NCI-H2081 (cell line): ENCODE measurements at places on chromosomes 1 and 21.

- no peak for DNase-seq
Observed at GRCh38 chr1:110390692-110391245, at the start of gene SLC16A4. SLC16A4 (minus strand) TSS chr1:110391026; CDS start chr1:110389323, 1,703 bp downstream.

DNA sequence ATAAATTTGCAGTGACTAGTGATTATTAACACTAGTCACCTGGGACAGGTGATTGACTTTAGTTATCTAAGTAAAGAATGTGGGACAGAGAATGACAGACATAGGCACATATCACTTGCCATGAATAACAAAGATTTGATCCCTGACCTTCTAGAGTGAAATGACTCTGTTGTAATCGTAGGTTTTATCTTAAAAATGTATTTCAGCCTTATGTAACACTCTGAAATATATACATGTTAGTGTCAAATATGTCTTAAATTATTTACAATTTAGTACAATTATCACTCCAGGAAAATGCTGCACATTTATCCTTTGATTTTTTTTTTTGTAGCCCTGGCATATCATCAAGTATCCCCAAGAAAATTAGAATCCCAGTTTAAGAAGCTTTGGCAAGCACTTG, 186.4 kb upstream of the PTGFR start:
- no peak for DNase-seq

DNA sequence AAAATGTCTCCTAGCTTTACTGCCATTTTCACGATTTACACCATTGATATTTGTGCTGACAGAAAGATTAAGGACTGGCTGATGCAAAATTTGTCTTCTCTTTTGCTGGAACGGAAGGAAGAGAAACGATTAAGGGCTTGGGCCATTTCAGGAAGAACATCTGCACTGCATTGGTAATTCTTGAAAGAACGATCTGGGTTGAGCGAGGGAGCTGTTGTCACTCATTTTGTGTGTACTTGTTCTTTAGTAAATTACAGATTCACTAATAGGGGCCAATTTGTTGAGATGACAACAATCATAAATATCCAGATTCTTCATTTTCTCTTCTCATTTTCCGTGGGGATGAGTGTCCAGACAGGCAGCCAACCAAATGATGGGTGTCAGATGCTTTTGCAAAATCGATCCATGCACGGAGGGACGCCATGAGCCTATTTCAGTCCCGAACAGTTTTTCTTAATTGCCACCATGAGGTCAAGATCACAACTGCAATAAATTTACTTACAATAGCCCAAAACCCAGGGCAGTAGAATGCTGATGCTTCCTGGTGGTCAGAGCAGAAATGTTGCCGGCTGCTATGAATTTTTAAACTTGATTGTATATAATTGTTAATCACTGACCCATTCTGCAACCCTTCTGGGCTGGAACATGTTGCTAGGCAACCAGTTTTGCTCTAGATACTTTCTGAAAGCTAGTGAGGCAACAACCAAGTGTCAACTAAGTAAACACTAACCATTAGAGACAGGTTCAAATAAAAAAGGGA, 132.4 kb upstream of the TIAM1 start:
- DNase-seq: no peak

GRCh38 chr1:171743081-171743870, 1.4 kb upstream of the VAMP4 start:
- no peak for DNase-seq

- DNase-seq: no peak
Observed at GRCh38 chr1:106876384-106876783, 180.1 kb upstream of the PRMT6 start.

DNA sequence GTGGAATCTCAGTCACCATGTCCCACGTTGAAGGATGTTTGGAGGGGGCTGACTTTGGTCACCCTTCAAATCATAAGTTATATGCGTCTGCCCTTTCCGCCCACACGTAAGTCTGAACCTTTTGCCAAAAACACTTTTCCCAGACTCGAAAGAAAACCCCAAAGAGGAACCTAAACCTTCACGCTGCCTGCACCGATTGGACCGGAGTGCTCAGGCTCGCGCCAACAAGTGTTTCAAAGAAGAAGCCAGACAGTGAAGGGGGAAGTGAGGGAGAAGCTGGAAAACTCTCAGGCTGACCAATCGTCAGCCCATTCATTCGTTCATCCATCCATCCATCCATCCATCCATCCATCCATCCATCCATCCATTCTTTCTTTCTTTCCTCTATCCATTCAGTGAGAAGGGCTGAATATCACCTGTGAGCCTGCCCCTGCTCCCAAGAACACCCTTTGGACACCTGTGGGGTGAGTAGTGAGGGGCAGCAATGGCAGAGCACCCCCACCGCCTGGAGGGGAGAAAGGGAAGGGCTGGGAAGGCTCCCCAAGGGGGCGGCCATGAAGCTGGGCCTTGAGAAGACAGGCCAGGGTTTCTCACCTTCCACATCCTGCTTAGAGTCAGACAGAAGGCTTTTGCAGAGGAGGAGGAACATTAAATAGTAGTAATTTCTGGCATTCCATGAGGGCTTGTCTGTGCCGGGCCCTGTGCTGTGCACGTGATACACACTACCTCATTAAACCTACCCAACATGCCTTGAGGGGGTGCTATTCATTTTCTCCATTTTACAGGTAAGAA, 27.1 kb upstream of the RUNX3 start:
- no peak for DNase-seq

GRCh38 chr1:208054485-208054884, 143.6 kb upstream of the CD34 start:
- DNase-seq: no peak

- DNase-seq: no peak
Observed at GRCh38 chr1:44759077-44759476, 16.3 kb upstream of the RPS8 start.

DNA sequence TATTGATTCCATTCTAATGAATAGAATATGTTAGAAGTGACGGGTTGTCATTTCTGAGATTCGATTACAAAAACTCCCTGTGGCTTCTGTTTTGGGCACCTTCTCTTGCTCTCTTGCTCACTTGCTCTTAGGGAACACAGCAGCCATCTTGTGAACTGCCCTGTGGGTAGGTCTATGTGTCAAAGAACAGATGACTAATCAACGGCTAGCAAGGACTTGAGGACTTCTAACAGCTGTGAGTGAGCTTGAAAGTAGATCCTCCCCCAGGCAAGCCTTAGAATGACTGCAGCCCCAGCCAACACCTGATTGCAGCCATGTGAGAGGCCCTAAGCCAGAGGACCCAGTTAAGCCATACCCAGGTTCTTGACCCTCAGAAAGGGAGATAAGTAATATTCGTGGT, 49.3 kb downstream of the AZIN2 start:
- DNase-seq: no peak

GRCh38 chr21:14672466-14672865, 126.4 kb upstream of the SAMSN1 start:
- no peak for DNase-seq

GRCh38 chr1:244968881-244969280, 104.5 kb upstream of the HNRNPU start:
- no peak for DNase-seq

DNA sequence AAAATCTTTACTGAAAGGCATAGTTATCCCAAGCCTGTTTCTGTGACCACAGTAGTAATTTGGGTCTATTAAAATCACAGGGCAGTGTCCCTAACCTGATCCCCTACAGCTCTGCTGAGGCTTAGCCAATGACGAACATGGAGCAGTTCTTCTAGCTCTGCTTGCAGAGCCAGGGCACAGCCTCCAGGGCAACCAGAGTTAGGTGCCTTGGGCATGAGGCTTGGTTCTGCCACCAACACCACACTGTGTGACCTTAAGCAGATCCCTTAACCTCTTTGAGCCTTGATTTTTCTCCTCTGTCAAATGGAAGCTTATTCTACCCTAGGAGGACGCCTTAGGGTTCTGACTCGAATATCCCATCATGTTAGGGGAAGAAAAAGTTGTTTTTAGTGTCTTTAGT, 86.7 kb upstream of the TLR5 start:
- no peak for DNase-seq

GRCh38 chr1:227731241-227731677, 3.8 kb downstream of the JMJD4 start:
- no peak for DNase-seq

GRCh38 chr1:5109633-5110032, 455.2 kb downstream of the AJAP1 start:
- DNase-seq: no peak

GRCh38 chr1:6261615-6261995, 707 bp upstream of the GPR153 start:
- DNase-seq: no peak

DNA sequence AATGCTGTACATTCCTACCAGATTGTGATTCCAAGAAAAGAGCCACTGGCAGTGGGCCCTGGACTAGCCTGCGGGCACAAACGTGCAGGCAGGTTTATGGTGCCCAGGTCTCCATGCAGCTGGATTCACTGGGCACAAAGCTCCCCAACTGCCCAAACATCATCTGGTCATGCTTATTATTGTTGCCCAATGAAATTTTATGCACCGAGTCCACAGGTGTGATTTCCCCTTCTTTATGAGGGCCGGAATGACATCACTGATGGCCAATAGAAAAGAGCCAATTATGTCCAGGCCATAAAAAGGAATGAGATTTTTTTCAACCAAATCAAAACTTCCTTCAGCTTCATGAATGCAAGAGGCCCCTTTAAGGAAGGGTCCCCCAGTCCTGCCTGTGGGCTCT, 66.2 kb downstream of the ERI3 start:
- DNase-seq: no peak

DNA sequence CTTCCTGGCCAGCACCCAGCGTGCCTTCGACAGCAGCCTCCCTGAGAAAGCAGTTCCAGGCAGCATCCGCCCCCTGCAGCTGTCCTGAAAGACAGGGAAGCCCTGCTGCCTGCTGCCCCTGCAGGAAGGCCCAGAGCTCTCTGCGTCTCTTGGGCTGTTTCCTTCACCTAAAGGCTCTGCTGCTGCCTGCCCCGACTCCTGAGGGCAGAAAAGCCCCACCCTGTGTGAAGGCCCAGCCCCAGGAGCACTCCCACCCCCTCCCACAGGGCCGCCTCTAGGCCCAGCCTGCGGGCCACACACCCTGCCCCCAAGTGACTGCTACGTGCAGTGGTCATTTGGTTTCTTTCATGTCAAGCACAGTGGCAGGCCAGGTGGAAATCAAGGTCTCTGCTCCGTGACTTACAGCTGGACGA, 12.4 kb downstream of the RIPK4 start:
- DNase-seq: no peak

- no peak for DNase-seq
Observed at GRCh38 chr1:20165522-20165951, 20.4 kb upstream of the UBXN10 start.

DNA sequence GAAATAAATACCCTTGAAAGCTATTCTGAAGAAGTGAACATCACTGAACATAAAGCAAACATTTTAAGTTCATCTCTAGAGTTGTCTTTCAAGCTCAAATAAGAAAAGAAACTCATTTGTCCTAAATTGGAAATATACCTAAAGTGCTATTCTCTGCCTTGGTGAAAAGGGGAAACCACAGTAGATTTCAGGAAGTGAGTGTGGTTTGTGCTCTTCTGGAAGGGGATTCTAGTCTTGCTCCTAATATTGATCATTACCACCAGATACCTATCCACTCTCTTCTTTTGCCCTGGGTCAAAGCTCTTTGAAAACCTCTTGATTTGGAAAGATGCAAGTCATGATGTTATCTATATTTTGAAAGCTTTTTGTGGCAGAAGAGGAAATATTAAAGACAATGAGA, 798.1 kb downstream of the ADGRL2 start:
- DNase-seq: no peak

DNA sequence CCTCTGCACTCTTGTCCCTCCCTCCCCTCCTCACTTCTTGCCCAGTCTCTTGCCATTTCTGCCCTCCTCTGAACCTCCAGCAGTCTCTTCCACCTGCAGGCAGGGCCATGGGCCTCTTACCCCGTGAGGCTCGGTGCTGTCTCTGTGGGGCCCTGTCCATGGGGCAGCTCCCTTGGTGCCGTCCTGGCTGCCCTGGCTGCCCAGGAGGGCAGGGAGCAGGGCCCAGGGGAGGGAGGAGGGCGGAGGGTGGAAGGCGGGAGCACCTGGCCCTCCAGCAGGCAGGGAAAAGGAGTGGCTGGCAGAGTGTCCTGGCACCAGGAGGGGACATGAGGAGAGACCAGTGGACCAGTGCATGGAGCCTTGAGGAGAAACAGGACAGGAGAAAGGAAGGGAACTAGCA, at the start of gene RORC:
Gene RORC (minus strand): TSS at position 198 of the 400 bp plus-strand sequence. CDS start 38 bp downstream, at position 160.
- no peak for DNase-seq

- no peak for DNase-seq
Observed at GRCh38 chr1:7526867-7527732, 244.0 kb upstream of the VAMP3 start.

GRCh38 chr21:46180079-46180722, 4.1 kb downstream of the SPATC1L start:
- DNase-seq: no peak

- no peak for DNase-seq
Observed at GRCh38 chr1:94067196-94067595, 53.8 kb downstream of the ABCA4 start.

DNA sequence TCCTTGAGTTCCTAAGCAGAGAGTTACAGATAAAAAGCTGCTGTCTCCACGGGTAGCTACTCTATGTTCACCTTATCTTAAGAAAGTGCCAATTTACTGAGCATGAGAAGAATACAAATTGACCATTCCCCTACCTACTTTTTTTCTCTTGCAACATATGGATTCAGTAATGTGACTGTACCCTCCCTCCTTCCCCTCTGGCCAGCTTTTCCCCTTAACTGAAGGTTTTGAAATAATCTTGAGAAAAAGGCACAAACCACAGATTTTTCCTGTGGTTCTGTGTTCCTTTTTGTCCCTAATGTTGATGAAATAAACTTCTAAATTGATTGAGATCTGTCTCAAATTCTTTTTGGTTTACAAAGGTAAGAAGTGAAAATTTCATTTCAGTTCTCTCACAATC, 2.6 kb upstream of the CD2 start:
- no peak for DNase-seq

DNA sequence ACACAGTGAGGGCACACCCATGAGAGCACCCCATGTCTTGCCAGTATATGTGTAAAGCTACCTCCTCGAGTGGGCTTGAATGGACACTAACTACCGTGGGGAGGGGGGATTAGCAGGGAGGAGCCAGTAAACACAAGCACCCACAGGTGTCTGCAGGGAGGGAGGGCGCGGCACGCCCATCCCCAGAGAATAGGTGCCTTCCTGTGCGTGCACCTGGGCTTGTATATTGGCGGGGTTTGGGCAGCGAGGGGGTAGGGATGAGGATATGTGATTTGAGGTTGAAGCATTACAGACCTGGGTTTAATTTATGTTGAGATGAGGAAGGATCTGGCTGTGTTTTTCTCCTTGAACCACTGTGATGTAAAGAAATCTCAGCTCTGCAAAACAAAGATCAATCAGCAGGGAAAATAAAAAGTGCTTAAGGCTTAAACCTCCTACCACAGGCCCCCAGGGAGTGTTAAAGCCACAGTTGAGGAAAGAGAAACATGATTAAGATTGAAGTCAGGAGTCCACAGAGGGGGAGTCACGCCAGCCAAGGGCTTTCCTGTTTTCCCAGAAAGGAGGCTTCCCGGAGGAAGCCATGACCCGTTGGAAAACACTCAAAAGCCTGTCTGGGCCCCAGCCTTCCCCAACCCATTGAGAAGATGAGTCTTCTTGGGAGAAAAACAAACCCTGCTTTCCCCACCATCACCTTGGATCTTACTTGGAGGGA, 80.0 kb downstream of the CAMK2N1 start:
- no peak for DNase-seq
